ENCODE measurements at places on chromosomes 12 and 14.

DNA sequence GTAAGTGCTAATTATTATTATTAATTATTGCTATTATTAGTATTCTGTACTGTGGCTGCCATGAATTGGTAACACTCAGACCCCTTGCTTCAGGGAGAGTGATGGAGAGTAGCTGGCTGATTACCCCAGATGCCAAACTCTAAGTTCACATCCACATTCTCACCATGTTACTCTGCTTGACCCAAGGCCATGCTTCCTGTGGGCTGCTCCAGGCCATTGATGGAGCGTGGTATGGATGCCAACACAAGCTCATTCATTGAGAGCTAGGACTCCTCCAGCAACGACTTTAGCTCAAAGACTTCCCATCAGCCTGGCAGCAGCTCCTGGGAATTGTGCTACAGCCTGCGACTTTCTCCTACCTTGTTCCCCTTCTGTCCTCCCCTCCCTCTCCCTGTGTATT is 233.4 kb downstream of the MSRB3 start:
- no peak for DNase-seq

GRCh38 chr12:49946086-49946485 is 4.5 kb upstream of the AQP2 start:
- DNase-seq, result no peak

GRCh38 chr14:68824517-68825347 is 31.9 kb upstream of the ZFP36L1 start:
- DNase-seq, result peak; percentile 74

DNA sequence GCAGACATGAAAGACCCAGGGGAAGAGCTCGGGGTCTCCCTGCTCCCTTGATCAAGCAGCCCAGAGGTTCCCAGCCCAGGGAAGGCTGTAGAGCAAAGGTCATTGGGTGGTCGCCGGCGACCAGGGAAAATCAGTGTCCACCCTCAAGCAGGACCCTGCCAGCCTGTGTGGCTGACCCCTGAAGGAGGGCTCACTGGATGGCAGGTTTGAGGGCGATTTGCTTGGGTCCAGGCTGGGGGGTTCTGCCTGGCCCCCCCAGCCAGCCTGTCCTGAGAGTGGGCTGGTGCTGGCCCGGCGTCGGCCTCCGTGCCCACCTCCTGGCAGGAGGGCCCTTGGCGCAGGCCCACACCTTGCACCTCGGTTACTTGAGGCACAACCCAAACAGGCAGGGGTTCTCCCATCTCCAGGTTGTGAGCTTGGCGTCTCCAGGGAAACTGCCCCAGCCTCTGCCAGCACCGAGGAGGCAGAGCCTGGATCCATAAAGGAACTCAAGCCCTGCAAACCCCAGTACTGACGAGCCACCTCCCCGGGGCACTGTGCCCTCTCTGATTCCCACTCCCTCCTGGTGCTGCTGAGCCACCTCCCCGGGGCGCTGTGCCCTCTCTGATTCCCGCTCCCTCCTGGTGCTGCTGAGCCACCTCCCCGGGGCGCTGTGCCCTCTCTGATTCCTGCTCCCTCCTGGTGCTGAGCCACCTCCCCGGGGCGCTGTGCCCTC is 329.0 kb upstream of the SFSWAP start:
- no peak for DNase-seq

DNA sequence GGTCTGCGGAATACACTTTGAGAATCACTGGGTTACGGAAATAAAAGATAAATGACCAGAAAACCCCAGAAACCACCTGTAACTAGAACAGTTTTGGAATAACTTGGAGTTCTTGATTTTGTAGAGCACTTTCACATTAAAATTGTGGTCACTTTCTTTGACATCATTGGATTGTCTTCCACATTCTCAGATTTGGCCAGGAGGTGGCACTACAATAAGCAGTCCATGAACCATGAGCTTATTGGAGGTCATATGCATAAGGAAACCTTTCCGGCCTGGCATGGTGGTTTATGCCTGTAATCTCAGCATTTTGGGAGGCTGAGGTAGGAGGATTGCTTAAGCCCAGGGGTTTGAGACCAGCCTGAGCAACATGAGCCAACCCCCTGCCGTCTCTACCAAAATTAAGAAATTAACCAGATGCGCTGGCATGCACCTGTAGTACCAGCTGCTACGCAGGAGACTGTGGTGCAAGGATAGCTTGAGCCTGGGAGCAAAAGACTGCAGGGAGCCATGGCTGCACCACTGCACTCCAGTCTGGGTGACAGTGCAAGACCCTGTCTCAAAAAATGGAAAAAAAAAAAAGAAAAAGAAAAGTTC is 107.7 kb upstream of the CAND1 start:
- no peak for DNase-seq

DNA sequence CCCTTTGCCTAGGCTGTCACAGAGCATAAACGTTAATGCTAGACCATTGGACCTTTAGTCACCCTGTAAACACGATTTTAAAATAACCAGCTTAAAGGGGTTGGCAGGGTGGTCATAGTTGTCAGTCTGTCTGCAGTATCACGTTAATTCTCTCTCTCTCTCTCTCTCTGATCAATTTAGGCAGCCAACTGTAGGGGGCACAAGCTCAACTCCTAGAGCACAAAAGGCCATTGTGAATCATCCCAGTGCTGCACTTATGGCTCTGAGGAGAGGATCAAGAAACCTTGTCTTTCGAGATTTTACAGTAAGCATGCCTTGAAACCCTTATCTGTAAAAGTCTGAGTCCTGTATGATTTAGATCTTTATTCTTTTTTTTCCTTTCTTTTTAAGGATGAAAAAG is 97.1 kb downstream of the SCAF11 start:
- peak; percentile 41 for DNase-seq

- no peak for DNase-seq
These were observed 44.7 kb upstream of the USP15 start for GRCh38 chr12:62215506-62215905.

GRCh38 chr12:67692966-67693365 is 44.4 kb downstream of the DYRK2 start:
- no peak for DNase-seq

GRCh38 chr12:52183544-52183910 is 8.3 kb downstream of the KRT80 start:
- DNase-seq, result no peak

DNA sequence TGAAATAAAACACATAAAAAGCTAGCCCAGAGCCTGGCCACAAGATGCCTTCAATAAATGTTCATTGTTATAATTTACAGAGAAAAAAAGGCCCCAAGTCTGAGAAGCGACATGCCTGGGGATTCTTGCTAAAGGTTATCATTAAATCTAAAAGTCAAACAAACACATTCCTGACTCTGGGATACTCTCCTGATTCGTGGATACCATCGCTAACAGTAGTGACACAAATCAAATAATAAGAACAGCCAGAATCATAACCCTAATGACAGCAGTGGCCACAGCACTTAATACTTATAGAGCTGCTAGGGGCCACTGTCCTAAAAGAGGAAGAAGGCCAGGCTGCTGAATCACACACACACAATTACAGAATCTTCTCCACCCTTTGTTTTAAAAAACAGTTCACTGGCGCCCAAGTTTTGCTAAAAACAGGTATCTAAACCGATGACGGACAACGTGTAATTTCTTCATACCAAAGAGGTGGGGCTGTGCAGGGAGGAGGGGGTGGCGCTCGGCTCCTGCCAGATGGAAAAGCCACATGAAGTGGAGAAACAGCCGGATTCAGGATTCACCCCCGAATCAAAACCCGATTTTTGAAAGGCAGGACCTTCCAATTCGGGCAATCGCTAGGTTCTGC is 1.2 kb downstream of the CLIP1 start:
- DNase-seq, result peak; percentile 34

DNA sequence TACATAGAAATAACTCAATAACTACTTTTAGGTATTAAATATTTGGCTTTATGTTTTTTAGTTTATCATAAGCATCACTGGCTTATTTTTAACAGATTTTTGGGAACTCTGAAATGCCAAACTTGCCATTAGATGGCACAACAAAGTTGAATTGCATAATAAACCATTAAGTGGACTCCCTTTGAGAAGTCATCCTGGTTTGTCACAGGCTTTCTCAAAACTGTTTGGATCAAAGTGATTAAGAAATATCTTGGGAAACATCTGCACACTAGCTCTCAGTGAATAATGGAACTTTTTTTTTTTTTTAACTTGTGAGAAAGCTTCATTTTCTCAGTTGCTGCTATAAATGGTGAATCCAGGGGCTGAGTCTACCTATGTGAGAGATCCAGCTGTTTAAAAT is 4.3 kb downstream of the SLC16A7 start:
- DNase-seq, result no peak

- DNase-seq, result no peak
These were observed 18.9 kb downstream of the KIF26A start for GRCh38 chr14:104157016-104157928.

DNA sequence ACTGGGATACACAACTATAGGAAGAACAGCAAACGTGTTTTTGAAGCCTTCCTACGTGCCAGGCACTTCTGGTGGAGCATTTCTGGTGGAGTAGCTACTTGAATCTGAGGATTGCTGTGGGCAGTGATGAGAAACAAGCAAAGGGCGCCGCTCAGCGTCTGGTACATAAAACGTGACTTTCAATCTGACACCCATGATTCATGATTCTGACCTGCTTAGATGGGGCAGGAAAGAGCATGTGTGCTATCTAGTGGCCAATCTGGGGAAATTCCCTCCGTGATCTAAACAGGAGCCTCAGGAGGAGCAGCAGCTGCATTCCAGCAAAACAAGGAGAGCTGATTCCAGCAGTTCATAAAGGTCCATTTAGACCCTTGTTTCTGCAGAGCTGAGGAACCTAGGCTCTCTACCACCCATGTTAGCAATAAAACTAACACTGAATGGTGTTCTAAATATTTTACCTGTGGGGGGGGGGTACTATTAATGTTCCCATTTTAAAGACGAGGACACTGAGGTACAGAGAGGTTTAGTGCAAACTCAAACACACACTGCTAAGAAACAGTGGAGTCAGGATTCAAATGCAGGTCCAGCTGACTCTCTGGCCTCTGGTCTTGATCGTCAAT is 37.8 kb downstream of the PAH start:
- DNase-seq, result peak; percentile 66

DNA sequence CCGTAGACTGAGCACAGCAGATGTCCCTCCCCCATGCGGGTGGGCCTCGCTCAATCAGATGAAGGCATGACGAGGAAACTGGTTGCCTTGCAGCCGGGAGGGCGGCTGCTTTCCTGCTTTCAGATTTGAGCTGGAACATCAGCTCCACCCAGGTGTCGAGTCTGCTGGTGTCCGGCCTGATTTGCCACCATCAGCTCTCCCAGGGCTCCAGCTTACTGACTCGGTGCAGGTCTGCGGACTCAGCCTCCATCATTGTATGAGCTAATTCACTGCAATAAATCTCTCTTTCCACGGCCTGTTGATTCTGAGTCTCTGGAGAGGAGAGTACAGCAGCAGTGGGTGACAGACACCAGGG is 156.2 kb downstream of the KIF26A start:
- no peak for DNase-seq

- no peak for DNase-seq
These were observed 81.6 kb downstream of the SPTSSA start for GRCh38 chr14:34380471-34380845.

- DNase-seq, result no peak
These were observed 67.5 kb downstream of the SLC41A2 start for GRCh38 chr12:104890476-104891096.

GRCh38 chr12:94037444-94037843 is 110.9 kb upstream of the PLXNC1 start:
- no peak for DNase-seq

DNA sequence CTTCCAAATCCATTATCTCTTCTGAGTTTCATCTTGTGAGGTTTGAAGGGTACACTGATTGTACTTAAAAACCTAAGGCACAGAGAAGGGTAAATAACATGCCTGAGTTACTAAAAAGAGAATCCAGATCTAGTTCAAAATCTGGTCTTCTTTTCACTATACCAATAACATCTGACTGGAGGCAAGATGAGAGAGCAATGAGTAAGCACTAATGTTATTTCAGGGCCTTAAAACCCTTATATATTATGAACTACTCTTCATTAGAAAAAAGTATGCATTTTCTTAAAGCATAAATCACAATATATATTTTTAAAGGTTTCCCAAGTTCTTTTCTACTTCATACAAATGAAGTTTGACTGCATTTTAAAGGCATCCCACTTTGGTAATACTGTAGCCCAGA is 60.2 kb downstream of the GXYLT1 start:
- DNase-seq, result no peak

- no peak for DNase-seq
These were observed 353.8 kb downstream of the GLT1D1 start for GRCh38 chr12:129207084-129207483.

DNA sequence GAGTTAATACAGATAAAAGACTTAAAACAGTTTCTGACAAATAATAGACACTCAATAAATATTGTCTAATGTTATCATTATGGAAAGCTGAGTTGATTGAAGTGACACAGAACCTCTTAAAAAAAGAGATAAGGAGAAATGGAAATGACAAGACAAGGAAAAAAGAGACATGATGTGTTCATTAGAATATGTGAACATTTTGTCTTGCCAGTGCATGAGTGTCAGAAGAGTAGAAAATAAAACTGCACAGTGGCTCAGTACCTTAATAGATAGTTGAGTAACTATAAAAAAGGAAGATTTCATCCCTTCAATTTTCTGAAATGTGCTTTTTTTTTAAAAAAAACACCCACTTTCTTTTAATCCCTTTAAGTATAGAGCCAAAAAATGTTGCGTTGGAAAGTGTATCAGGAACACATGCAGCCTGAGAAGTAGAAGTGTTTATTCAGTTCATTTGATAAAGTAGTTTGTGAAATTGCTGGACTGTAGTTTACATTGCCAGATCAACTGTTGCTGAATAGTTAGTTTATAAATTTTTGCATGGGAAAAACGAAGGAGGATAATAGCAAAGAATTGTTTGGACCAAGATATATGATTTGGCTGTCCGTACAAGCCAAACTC is 56.6 kb upstream of the ACSS3 start:
- no peak for DNase-seq

DNA sequence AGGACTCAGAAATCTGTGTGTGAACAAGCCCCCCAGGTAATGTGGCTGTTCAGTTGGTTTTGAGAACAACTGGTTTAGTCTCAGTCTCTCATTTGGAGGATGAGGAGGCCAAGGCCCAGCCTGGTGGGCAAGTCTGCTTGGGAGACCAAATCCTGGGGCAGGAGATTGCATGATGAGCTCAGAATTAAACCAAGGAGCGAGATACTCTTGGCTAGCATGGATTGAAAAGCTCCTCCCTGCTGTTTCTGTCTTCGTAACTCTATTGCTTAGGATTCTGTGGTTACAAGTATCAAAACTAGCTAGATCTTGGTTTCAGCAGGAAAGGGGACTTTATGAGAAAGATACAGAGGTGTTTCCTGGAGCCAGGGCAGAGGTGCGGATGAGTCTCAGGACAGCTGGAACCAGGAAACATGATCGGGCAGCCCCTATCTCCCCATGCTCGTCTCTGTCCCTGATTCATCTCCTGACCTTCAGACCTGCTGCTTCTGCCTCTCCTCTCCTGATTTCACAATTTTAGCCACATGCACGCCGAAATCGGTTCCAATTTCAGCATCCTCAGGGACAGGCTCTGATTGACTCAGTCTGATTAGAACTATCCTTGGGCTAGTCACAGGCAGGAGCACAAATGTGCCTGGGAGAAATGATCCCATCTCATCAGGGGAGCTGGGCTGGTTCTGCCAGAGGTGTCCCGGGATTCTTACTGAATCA is 40.2 kb upstream of the RIN3 start:
- no peak for DNase-seq

GRCh38 chr12:12562016-12562483 is 613 bp downstream of the DUSP16 start:
- peak; percentile 42 for DNase-seq
